ENCODE measurements at places on chromosomes 7 and 10.

DNA sequence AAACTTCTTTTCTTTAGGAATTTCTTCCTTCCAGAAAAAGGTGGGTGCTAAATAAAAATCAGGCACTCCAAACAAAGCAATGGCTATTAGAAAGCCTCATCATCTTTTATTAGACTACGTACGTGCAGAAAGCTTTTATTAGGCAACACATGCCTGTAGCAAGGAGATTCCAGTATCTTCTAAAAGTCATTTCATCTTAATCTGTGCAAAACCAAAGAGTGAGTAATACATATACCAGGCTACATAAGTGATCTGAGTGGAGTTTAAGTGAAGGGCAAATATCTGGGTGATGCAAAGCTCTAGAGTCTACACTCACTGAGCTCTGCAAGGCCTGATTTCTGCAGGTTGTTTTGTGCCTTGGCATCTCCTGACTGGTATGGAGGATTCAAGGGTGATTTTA is 231.7 kb downstream of the ELMO1 start:
- DNase-seq, result no peak

- DNase-seq, result no peak
Observed at GRCh38 chr10:4742217-4742616, 83.8 kb upstream of the AKR1E2 start.

DNA sequence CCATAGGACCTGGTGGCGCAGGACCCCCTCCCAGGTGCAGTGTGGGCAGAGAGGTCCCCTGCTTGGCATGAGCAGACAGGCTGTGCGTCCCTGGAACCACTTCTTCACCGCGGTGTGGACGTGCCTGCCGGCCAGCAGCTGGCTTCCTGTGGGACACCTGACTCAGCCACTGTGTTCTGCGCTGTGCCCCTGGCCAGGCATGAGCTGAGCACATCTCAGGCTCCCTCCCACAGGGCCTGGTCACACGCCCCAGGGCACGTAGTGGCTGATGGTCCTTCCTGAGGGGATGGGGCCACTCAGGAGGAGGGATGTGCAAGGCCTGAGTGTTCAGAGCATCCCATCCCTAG is 3.5 kb upstream of the DEPP1 start:
- no peak for DNase-seq

DNA sequence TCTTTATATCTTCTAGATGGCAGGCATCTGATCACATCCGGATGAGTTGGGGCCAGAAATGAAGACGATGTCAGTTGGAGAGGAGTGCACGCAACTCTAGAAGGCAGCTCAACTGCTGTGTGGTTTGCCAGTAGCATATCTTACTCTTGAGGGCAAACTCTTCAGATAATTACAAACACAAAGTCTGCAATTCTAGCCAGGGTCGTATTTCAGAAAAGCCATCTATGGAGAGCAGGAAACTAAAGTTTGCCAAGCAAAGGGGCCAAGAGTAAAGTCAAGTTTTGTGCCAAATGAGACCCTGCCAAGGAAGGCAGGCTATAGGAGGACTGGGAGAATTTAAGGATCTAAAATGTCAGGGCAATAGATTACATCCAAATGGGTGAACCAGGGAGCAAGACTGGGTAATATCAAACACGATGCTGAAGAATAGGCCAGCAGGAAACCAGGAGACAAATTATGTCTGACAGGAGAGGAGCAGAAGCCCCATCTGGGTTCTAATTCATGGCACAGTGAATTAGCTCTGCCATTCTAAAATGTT is 312.5 kb upstream of the SEMA3C start:
- no peak for DNase-seq

DNA sequence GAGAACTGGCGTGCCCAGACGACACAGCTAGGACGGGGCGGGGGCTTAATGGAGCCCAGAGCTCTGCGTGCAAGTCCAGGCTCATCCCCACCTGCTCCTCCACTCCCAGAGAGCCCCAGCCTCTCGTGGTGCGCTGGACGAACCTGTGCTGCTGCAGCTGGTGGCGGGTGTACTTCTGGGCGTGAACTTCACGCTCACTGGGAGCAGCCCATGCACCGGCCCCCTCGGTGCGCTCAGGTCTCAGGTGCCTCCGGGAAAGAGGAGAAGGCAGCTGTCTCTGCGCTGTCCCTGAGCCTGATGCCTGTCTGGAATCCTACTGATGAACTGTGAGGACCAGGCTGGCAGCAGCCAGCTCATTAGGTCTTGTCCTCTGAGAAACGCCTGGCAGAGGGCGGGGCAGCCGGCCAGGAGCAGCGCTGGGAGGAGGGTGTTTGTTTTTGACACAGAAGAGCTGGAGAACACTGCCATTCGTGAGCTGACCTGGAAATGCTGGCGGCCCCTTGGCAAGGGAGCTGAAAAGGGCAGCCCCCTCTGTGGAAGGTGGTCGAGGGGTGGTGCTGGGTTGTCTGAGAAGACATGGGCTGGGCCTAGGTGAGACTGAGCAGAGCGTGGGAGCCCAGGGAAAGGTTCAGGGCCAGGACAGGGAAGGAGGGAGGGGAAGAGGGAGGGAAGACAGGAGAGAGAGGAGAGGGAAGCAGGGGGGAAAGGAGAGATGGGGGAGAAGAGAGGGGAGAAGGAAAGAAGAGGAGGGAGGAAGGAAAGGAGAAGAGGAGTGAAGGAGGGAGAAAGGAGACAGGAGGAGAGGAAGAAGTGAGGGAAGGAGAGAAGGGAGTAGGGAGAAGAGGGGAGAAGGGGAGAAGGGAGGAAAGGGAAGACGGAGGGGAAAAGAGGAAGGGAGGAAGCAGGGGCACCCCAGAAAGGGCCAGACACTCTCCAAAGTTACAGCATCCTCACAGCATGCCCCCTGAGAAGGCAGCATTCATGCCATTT is 53.5 kb upstream of the TNS3 start:
- no peak for DNase-seq

GRCh38 chr10:57338823-57339558 is 928.7 kb downstream of the IPMK start:
- no peak for DNase-seq

DNA sequence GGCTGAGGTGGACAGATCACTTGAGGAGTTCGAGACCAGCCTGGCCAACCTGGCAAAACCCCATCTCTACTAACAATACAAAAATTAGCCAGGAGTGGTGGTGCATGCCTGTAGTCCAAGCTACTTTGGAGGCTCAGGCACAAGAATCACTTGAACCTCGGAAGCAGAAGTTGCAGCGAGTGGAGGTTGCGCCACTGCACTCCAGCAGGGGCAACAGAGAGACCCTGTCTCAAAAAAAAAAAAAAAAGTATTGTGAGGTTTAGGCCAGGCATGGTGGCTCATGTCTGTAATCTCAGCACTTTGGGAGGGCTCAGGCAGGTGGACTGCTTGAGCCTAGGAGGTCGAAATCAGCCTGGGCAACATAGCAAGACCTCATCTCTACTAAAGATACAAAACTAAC is 16.0 kb downstream of the TET1 start:
- no peak for DNase-seq

DNA sequence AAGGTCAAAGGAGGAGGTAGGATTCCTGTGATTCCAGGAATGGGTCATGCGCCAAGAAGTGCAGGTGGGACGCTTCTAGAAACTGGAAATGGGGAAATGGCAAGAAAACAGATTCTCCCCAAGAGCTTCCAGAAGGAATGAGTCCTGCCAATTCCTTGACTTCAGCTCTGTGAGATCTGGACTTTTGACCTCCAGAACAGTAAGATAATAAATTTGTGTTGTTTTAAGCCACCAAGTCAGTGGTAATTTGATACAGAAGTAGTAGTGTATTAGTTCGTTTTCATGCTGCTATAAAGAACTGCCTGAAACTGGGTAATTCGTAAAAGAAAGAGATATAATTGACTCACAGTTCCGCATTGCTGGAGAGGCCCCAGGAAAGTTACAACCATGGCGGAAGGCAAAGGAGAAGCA is 178.6 kb upstream of the GALNT17 start:
- DNase-seq, result no peak

DNA sequence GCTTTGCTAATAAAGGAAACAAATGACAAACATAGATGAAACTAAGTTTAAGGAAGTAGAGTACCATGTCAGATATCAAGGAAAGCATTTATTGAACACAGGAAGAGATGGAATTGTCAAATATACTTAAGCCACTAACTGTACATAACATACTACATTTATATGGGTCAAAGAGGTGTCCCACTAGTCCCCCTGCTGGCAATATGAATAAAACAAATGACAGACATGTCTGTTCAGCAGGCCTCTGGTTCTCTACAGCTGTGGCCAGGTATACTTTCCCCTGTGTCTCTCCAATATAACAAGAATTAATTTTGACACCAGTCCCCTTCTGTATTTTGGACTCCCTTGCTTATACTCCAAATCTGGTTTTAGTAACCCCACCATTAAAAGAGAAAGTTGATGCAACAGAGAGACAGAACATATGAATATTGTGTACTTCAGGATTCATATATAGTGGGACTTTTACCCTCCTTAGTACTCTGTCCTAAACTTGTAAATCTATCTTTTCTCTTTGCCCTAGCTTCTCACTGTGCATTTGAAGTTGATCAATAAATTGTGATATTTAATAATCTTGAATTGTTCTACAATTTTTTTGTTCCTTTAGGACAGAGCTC is 42.9 kb downstream of the CD36 start:
- DNase-seq, result no peak

DNA sequence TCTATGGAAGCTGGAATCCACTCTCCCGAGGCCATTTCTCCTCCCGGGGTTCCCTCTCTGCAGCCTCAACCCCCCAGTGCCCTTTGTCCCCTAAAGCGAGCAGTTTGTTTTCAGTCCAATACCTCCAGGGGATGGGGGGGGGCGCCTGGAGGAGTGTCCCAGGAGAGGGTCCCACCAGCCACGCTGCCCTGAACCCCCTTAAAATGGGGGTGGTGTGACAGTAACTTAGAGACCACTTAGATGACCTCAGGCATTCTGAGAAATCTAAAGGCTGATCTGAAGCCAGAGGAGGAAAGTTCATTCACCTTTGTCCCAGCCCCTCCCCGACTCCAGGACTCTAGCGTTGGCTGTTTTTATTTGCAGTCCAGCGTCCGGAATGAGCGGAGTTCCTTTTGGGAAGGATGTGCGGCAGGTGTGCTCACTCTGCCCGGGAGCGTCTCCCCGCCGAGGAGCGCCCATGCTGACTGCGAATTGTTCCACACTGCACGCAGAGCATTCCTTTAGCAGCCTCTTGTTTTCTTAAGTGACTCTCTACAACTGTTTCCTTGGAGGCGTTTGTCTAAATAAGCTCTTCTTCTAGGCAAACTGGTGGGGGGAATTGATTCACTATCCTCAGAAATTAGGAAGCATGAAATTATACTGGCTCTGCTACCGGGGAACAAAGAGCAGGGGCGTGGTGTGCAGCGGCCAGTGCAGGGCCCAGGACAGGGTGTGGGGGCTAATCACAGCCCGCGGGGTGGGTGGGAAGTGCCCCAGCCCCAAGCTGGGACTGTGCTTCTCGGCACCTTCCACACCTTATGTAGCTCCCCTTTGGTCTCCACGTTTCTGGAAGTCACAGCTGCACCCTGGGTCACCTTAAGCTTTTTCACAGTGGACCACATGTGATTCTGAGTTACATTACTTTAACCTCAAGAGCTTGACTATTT is 46.3 kb downstream of the SYPL1 start:
- DNase-seq, result no peak

DNA sequence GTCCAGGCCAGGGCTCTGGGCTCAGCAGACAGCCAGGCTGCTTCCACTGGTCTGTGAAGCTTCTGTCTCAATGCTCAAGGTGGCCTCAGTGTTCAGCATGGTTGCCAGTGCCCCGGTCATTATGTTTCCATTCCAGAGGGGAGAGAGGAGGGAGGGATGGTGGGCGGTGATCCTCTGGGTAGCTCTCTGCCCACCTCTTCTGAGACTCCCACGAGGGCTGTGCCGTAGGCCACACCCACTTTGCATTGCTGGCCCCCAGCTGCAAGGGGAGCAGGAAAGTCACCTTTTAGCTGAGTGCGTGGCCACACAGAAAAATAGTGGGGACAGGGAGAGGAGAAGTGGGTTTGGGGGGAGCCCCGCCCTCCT is 42.5 kb downstream of the FOXK1 start:
- no peak for DNase-seq

- DNase-seq, result no peak
Observed at GRCh38 chr7:636396-636795, 90.1 kb upstream of the DNAAF5 start.

DNA sequence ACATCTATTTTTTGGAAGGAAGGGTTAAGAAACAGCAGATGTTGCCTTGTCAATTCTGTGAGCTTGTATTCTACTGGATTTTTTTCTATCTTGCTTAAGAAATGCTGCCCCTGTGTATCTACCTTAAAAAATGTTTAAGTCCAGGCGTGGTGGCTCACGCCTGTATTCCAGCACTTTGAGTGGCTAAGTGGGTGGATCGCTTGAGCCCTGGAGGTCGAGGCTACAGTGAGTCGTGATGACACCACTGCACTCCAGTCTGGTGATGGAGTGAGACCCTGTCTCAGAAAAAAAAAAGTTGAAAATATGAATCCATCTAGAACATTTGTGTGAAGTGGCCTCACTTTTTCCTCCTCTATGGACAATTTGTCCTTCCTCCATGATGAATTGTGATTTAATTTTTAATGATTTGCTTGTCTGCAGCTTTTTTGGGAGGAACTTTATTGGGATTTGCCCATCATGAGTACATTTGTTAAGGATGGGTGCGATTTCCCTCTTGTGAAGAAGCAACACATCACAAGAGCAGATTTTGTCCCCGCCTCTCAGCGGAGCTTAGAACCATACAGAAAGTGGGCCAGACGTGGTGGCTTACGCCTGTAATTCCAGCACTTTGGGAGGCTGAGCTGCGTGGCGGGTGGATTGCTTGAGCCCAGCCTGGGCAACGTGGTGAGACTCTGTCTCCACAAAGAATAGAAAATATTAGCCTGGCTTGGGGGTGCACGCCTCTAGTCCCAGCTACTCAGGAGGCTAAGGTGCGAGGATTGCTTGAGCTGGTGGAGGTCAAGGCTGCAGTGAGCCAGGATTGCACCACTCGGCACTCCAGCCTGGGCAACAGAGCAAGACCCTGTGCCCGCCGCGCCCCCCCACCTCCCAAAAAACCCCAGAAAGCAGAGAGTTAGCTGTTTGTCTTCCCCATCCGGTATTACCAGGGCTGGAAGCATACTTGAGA is 57.7 kb downstream of the DNAJB6 start:
- no peak for DNase-seq

DNA sequence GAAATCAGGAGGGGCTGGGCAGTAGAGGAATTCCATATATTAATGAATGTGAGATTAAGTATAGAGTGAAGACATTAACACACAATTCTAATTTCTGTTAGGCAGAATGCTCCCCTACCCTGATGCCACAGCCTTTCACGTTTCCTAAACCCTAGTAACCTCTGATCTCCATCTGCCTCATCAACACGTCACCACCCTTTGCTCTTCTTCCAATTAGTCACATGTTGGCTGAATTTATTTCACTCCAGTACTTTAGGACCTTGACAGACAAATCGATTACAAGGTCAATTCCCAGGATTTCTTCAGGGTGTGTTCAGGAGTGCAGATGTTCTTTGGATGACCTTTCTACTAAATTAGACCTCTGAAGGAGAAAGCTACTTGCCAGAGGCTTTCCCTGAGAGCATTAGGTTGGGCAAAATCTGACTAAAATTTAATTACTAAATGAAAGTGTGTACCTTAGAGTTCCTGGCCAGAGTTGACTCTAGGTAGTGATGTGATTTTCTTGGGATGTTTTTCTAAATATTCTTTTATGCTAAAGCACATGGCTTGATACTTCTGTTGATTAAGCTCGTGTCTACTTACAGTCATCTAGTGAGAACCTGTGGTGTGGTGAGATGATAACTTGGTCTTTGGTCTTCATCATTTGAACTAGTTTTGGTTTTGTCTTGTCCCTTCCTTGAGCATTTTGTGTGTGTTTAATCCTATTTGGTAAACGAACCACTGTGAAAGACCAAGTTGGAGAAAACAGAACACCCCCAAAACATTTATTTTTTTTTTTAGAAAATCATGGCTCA is 12.7 kb downstream of the AGR2 start:
- no peak for DNase-seq

GRCh38 chr10:79331709-79332108 is 15.6 kb upstream of the PPIF start:
- DNase-seq, result no peak

- DNase-seq, result peak; percentile 33
Observed at GRCh38 chr7:151168003-151168786, 701 bp upstream of the GBX1 start.

Data from activated CD4-positive, CD25-positive, alpha-beta regulatory T cell (primary cell).